ENCODE measurements at places on chromosomes 7 and 10.

- peak; percentile 99 for DNase-seq
These were observed at the start of gene GTPBP4 for GRCh38 chr10:987870-988666. TSS of gene GTPBP4 (plus strand) at chr10:988434. CDS start at chr10:988480, 46 bp downstream.

DNA sequence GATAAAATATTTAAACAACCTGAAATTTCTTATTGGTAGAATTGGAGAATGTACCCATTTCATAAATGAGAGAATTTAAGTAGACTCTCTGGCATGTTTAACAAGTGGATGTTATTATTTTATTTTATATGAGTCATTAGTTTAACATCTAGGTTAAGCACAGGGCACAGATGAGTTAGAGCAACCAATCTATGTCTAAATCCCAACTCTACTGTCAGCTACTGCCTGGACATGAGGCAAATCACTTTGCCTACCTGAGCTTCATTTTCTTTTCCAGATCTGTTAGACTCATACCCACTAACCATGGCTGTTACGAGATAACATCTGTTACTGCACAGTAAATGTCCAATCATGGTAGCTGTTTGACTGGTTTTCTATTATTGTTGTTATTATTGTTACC, 251.1 kb downstream of the INHBA start:
- DNase-seq: no peak

DNA sequence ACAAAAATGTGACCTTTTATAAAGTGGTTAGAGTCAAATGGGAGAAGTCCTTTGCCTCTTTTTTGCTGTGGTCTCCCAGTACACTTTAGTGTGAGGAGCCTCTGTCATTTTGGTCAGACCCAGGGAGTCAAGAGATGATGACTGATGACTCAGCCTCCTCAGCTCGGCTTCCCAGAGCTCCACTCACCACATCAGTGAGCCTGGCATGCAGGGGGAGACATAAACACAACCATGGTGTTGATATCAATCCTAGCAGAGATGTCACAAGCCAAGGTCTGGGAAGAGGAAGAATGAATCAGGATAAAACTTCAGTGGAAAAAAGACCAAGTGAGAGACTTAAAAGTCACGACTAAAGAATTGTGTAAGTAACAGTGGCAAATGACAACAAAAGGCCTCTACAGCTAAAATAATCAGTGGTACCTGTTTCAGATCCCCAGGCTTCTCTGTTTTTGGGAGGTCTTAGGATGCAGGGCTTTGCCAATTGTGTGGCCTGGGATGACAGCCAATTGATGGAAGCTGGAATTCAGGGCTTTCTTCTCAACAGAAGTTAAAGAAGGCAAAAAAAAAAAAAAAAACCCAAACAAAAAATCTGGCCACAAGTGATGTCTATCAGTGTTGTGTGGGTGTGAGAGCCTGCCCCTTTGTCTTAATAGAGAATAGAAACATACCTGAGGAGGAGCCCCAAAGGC, 50.2 kb downstream of the TFAM start:
- DNase-seq: peak; percentile 11

DNA sequence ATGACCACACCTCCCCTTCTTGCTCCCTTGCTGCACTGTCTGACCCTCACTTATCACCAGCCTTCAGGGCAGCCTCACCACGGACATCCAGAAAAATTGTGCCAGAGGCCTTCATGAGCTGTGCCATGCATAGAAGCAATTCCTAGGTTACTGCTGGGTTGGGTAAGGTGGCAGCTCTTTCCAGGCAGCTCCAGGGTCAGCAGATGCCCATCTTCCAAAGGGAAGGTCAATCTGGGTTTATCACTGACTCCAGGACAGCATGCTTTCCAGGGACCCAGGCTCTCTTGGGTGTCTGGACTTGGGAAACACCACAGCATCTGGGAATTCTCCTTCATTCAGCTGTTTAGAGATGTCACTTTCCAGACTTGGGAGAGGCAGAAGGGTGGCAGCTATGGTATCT, 188.9 kb upstream of the CXCL12 start:
- DNase-seq: no peak

DNA sequence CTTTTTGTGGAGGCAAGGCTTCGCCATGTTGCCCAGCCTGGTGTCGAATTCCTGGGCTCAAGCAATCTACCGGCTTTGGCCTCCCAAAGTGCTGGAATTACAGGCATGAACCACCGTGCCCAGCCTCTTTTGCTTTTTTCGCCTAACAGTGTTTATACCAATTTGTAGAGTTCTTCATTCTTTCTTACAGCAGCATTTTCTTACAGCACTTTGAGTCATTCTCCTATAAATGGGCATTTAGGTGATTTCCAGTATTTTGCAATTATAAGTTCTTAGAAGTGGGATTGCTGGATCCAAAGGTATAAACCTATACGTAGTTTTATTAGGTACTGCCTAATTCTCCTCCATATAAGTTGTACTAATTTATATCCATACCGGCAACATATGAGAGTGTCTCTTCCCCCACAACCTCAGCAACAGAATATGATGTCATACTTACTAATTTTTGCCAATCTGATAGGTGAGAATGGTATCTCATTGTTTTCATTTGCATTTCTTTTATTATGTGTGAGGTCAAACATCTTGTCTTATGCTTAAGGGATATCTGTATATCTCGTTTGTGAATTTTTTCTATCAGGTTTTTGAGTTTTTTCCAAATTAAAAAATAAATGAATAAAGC, 39.1 kb downstream of the SUFU start:
- no peak for DNase-seq

GRCh38 chr10:101087376-101087775, 25.6 kb downstream of the KAZALD1 start:
- no peak for DNase-seq

DNA sequence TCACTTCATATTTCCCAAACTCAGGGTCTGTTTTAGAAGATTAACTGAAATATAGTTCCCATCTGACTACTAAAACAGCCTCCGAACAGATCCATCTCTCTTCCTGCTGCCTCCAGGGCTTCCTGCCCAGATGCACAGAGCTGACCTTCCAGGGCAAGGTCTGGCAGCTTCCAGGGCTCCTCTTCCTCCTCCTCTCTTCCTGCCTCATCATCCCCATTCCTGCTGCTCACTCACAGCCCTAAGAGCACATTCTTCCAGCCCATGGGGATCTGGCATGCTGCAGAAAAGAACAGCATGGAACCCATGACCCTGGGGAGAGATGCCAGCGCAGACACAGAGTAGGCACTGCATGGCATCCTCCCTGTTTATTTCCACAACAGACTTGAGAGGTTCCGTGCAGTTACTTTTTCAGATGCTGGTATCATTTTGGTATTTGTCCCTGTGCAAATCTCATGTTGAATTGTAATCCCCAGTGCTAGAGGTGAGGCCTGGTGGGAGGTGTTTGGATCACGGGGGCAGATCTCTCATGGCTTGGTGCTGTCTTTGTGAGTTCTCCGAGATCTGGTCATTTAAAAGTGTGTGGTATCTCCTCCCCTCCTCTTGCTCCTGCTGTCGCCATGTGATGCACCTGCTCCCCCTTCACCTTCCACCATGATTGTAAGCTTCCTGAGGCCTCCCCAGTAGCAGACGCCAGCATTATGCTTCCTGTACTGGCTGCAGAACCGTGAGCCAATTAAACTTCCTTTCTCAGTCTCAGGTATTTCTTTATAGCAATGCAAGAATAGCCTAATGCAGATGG, 4.4 kb downstream of the PKD1L1 start:
- DNase-seq: no peak

DNA sequence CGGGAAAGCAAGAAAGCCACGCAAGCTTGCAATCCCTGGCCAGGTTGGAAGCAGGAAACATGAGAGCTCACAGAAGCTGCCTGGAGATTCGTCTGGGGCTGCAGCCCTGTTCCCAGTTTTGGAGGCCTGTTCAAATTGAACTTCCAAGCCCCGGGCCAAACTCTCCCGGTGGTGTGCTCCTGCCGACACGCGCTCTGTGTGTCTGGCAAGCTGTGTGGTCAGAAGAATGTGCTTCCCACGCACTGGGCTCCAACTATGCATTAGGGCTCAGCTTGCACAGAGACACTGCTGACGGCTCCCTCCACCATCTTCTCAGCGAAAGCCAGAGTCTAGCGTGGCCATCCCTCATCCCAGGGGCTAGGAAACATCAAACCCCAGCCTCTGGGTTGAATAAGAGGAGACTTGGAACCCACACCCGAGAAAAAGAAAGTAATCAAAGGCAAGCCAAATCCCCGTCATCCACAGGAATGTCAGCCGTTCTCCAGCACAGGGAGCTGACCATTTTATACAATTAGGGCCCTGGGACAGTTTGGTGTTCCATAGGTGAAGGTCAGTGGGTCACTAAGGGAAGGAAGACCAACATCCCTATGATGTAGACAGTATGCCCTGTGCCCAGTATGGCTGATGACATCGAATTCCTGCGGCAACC, 107.2 kb downstream of the FGFR2 start:
- DNase-seq: peak; percentile 7

DNA sequence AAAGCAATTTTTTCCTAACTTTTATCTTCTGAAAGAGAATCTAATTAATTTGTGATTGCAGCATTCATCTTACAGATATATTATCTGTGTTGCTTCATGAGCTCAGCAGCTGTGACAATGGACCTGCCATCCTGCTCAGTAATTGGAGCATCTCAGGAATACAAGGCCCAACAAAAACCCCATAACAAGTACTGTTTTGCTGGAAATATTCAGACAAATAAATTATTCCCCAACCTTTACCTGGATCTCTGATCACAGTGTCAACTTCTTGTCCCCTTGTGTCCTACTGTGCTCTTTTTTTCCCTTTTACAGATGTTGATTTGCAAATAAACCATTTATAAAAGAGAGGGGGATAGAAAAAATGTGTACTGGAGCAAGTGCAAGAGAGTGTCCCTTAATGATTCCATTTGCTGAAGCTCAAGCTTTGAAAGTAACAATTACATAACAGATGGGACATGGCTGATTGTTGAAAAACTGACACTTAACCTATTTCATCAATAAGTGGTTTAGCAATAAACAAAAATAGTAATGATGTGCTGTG, 1063.4 kb upstream of the GHITM start:
- no peak for DNase-seq

GRCh38 chr7:4931943-4932342, 27.0 kb downstream of the MMD2 start:
- peak; percentile 18 for DNase-seq

DNA sequence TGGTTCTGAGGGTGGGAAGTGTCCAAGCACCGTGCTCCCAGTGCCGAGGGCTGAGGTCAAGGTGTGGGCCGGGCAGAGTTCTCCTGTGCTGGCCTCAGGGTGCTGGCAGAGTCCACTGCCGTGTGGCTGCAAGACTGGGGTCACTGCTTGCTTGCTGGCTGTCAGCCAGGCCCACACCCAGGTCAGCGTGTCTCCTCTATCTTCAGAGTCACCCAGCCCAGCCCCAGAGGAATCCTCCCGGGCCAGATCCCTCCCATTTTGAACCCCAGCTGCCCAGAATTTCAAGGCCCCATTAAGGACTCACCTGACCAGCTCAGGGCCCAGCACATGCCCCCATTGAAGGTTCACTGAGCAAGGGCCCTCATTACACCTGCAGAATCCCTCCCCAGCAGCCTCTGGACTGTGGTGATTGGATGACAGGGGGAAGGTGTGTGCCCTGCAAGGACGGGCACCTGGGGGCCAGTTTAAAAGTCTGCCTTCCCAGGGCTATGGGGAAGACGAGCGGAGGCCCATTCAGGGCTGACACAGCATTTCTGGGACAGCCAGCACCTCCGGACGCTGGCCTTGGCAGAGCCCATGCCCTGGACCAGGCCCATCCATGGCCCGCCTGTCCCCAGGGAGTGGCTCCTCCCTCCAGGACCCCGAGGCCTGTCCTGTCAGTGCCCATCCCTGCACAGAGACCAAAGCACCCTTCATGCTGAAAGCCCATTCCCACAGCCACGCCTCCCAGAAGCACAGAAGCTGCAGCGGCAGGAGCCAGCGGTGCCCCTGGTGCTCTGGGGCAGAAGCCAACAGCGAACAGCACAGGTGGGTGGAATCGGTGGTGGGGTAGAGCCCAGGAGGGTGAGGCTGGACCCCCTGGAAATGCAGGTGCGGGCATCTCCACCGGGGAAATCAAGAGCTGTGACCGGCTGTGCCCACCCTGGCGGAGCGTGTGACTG, 45.1 kb upstream of the PPP2R2D start:
- DNase-seq: no peak

GRCh38 chr10:34528320-34528719, 286.8 kb downstream of the PARD3 start:
- DNase-seq: no peak

- no peak for DNase-seq
These were observed 168.8 kb upstream of the RHOBTB1 start for GRCh38 chr10:61112771-61113170.

- no peak for DNase-seq
These were observed 7.2 kb downstream of the PALS2 start for GRCh38 chr7:24580283-24580946.

GRCh38 chr10:30348378-30348776, 701 bp downstream of the MTPAP start:
- DNase-seq: no peak

GRCh38 chr10:90947030-90947960, 26.4 kb upstream of the ANKRD1 start:
- no peak for DNase-seq

DNA sequence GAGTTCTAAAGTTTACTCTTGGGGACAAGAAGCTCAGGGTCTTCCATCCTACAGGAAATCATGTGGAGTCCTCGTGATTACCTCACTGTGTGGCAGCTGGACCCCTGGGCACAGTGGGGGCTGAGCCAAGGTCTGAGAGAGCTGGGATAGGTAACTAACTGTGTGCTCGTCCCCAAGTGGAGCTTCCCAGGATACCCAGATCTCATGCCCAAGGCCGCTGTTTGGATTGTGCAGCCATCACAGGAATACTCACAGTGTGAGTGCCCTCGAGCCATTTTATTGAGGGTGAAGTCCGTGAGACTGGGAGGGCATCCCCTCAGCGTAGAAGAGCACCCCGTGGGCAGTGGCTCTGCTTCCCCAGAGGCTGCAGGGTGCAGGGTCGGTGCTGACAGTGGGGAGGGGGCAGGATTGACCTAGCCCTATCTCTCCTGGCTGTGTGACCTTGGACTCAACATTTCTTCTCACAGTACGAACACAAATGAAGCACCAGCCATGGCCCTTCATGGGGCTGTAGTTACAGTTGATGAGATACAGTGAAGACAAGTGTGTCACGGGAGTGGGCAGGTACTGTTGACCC, 69.6 kb upstream of the LEP start:
- no peak for DNase-seq

DNA sequence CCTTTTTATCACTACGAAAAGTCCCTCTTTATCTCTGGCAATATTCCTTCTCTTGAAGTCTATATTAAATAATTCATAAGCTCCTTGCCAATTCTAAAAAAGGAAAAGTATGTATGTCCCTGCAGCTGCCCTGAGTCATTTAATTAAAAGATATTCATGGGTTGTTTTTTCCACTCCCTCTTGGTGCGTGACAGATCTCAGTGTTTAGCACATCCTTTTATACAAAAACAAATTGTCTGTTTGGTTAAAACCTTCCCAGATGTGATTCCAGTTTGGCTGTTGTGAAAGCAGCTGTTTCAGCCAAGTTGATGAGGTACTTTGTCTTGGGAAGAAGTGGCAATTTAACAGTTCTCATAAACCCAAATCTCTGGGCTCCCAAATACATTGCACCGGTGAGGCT, 33.8 kb upstream of the PRLHR start:
- DNase-seq: no peak

GRCh38 chr10:12960334-12960898, 41.1 kb downstream of the CCDC3 start:
- DNase-seq: peak; percentile 66

All from left colon (tissue), 2 donors.